ENCODE measurements at places on chromosomes 3 and 15.

DNA sequence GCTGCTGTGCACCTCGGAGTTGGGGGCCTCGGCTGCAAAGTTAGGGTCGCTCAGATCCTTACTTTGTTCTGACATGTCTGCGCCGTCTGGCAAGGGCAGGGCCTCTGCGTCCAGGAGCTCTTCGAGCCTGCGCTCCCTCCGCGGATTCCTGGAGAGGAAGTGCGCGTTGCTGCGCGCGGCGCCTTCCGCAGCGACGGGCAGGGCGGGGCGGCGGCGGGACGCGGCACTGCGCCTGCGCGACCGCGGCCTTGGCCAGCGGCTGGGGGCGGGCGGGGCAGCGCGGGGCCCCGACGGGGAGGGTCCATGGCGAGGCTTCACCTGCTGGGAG is at the start of gene NDN:
TSS of gene NDN (minus strand) at position 163 of the 328 bp plus-strand sequence. CDS start at position 75, 88 bp downstream.
- peak; percentile 21 for DNase-seq

GRCh38 chr15:49693498-49693897 is 72.7 kb downstream of the DTWD1 start:
- no peak for DNase-seq

GRCh38 chr3:10505050-10505790 is at the start of gene ATP2B2:
ATP2B2 (minus strand) TSS chr3:10505586; CDS start chr3:10449543, 56,043 bp downstream.
- DNase-seq: no peak

GRCh38 chr3:130412991-130413560 is 67.6 kb downstream of the COL6A5 start:
- no peak for DNase-seq

DNA sequence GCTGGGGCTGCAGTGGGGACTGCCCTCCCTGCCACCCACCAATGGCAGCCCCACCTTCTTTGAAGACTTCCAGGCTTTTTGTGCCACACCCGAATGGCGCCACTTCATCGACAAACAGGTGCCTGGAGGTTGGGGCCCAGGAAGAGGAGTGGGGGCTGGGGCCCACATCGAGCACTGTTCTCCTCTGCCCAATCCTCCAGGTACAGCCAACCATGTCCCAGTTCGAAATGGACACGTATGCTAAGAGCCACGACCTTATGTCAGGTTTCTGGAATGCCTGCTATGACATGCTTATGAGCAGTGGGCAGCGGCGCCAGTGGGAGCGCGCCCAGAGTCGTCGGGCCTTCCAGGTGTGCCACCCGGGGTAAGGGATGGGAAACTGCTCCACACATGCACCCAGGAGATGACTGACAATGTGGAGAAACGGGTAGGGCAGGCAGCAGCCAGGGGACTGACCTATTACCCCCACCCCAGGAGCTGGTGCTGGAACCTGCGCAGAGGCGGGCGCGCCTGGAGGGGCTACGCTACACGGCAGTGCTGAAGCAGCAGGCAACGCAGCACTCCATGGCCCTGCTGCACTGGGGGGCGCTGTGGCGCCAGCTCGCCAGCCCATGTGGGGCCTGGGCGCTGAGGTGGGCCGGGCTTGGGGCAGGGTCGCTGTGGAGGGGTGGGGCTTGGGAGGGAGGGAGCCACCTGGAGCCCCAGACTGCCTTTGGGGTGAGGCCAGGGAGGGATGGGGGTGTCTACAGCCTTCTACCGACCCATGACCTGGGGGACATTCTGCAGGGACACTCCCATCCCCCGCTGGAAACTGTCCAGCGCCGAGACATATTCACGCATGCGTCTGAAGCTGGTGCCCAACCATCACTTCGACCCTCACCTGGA is 22.9 kb downstream of the NBEAL2 start:
- no peak for DNase-seq

GRCh38 chr3:100756441-100756840 is 47.1 kb downstream of the TFG start:
- no peak for DNase-seq

DNA sequence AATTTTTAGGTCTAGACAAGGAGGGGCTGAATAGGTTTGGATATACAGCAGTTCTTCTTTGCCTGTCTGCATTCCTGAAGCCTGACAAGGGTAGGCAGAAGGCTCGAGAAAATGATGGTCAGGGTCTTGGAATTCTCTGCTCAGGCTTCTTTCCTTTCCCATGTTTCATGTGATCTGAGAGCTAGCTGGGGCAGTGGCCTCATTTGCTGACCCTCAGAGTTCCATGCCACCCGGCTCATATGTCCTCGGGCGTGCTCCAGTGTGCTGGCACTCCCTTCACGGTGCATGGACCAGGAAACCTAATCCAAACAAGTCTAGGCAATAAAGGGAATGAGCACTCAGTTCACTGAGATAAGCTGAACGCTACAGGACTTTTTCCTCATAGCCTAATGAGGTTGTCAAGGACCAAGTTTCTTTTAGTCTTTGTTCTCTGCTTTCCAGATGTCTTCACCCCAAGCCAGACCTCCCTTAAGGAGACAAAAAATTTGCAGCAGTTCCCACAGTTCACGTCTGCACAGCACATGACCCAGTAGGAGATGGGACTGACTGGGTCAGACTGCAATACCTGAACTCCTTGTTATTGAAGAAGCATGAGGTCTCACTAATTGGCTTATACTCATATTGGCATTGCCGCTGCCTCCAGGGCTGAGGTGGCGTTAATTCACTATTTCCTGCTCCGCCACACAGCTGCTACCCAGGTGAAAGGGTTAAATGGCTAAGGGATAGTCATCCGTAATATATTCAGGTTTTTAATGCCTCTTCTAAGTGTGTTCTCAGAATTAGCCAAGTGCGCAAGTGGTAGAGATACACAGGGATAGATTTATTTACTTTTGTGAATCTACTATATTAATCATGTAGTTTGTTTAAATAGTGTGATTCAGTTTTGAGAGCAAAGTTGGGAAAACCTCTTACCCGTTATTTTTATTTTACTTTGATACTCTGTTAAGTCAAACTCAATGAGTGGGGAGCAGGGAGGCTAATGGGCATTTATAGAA is 15.3 kb upstream of the RTP4 start:
- DNase-seq: peak; percentile 6

DNA sequence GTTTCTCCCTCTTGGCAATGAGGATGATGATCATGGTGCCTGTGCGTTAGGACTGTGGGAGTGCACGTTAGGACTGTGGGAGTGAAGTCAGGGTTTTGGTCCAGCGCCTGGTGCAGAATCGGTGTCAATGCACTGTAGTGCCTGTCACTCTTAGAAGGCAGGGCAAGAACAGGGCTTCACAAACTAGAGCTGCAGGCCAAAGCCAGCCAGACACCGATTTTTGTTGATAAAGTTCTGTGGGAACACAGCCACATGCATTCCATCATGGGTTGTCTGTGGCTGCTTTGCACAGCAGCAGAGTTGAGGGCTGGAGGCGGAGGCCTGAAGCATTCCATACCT is 32.6 kb upstream of the NR2C2 start:
- DNase-seq: no peak

DNA sequence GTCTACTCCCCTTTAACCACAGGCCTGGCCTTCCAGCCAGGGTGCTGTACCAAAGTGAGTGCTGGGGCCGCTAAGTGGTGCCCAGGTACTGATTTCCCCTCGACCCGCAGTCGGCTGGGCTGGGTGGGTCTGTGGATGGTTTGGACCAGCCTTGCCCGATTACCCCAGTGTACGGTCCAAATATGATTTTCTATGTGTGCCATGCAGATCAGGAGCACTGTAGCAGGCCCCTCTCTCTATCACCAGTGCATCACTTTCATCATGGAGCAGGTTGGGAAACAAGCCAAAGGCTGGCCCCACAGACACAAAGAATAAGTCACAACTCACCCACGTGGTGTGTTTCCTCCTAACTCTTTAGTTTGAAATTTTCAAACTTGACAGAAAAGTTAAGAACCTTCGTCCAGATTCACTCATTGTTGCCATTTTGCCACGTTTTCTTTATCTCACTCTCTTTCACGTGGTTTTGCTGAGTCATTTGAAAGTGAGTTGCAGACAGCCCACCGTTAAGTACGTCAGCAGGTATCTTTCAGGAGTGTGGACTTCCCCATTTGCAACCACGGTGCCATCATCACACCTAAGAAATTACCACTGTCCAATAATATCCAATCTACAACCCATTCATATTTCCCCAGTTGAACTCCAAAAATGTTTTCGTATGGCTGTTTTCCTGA is 37.0 kb downstream of the ZNF710 start:
- no peak for DNase-seq

GRCh38 chr3:195807681-195808121 is 4.0 kb downstream of the MUC4 start:
- no peak for DNase-seq

GRCh38 chr3:72437661-72438406 is 410.4 kb downstream of the SHQ1 start:
- DNase-seq: no peak

DNA sequence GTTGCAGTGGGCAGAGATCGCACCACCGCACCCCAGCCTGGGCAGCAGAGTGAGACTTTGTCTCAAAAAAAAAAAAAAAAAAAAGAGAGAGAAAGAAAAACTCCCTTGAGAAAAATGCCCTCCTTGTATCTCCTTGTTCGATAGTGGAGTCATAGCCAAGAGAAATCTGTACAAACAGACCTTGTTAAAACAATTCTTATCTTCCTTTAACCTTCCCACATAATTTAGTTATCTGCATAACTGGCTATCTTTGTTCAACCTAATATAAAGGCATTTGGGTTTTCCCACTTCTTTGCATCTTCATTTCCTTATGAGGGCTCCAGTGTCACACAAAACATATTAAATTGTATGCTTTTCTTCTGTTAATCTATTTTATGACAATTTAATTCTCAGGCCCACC is 65.1 kb upstream of the ATP11B start:
- DNase-seq: no peak

GRCh38 chr3:108985844-108986243 is 32.2 kb upstream of the GUCA1C start:
- no peak for DNase-seq
